ENCODE measurements at places on chromosomes 2 and 18.

DNA sequence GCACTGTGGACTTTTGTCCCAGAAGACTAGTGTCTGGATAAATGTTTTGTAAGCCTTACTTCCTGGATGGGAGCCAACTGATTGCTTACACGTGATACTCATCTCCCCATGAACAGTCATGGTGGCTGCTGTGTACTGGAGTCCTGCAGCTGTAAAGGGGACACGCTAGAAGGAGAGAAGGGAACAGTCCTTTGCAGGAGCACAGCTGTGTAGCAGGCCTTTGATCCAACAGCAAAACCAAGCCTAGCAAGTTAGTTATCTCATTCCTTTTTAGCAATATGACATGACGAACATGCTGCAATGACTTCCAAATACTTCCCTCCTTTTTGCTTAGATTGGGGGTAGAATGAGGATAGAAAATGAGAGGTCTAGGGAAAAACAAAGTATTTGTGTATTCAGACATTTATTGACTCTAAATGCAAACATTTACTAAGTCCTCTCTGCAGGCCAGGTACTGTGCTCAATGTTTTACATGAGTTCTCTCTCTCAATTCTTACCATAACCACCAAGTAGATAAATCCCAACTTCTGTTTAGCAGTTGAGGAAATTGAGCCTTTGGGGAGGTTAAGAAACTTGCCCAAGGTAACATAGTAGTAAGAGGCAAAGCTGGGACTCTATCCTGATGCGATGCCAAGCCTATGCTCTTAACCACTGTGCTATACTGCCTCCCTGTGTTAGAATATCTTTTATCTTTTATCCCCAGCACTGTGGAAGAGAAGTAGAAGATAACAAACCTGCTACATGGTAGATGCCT lies 55.4 kb upstream of the CD28 start:
- ATAC-seq = peak; percentile 94

- no peak for ATAC-seq
Measured at GRCh38 chr2:647003-647560, 30.1 kb downstream of the TMEM18 start.

DNA sequence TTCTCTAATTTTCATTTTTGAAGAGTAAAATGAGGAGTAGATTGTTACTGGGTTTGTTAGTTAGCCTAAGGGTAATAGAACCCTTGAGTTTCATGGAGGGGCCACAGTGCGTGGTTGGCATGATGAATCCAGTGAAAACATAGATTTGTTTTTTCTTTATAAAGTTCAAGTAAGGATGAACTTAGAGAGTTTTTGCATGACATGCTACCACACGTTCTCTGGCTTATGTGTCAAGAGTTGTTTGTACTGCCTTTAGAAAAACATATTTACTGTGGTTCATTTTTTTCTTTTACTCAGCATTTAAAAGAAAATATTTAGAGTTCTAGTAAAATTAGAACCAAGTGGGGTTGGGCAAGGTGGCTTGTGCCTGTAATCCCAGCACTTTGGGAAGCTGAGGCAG lies 21.8 kb downstream of the RBM44 start:
- no peak for ATAC-seq

GRCh38 chr2:237563816-237564215 lies 2.6 kb upstream of the PRLH start:
- ATAC-seq = peak; percentile 24

DNA sequence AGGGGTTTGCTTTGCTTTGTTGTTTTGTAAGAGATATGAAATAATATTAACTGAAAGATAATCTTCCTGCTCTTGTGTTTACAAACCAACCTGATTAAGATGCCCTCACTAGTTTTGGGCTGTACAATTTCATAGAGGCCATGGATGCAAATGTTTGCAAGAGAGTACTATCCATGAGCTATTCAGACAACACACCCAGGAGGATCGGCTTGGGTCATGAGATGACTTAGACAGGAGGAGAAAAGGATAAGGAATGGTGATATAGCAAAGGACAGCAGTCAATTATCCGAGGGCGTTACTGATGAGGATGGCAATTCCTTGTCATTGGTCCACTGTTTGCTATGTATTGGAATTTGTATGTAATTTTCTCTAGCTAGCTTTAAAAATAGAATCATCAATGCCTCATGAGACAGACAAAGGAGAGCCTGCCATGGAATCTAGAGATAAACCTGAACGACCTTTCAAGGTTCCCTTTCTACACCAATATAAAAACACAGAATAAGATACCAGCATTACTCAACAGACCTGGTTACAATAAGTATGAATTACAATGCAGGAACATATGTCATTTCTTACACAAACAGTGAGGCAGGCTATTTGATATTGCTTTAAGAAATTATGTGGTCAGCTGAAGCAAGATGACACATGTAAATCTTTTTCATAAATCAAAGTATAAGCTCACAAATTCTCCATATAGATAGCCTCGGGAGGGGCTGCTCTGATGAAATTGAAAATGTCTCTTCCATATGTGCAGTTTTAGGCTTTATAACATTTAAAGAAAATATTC lies 54.4 kb upstream of the SOS1 start:
- ATAC-seq = no peak

GRCh38 chr2:10267036-10267435 lies 35.7 kb upstream of the HPCAL1 start:
- ATAC-seq = no peak

DNA sequence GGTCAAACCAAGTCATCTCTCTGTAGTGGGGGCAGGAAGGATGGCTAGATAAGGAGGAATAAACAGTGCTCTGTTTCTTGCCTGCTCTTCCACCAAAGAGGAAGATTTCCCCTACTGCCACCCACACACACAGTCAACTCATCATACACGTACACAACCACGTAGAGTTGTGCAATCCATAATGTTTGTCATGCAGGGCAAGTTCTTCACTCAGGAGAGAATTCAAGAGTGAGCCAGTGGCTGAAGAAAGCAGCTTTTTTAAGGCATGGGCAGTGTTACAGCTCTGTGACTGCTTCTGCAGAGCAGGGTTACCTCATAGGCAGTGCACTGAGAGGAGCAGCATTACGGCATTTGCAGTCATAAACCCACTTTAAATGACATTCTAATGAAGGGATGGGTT lies 283.0 kb downstream of the RND3 start:
- ATAC-seq = no peak

GRCh38 chr18:23912356-23912755 lies 102.2 kb upstream of the TTC39C start:
- ATAC-seq = no peak

DNA sequence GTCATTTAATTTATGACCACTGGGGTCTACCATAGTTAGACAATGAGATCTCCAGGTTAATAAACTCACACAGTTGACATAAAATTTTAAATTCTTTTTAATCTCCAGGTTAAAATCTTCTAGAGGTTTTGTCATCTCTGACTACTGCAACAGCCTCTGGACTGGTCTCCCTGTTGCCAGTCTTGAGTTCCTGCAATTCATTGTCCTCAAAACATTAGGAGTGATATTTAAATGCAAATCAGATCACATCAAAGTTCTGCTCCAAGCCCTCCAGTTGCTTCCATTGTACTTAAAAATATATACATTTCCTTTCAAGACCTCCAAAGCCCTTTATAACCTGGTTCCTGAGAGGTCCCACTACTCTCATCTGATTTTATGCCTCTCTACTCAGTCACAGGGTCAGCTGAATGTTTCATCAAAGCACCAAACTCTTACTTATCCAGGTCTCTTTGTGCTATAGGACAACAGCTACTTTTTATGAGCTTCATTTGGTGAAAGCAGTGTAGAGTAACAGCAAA lies 18.6 kb upstream of the LINC00305 start:
- no peak for ATAC-seq

DNA sequence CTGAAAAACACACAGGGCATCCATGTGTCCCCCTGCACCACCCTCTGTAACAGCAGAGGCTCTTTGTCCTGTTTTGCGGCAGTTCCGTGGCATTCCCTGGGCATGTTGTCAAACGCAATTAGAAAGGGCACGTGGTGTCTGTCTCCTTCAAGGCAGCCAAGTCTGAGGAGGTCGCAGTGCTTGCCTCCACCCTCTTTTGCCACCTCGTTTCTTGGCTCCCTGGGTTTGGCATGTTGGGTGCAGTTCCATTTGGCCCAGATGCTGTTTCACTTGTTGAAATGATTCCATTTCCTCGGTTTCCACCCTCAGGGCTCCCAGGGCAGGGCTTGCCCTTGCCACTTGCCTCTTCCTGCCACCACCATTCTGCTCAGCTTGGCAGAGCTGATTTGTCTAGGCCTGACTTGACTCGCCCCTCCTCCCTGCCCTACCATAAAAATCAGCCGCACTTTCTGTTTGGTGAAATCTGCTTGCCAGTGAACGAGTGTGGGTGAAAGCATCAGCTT lies 12.4 kb downstream of the CCL20 start:
- ATAC-seq = no peak

DNA sequence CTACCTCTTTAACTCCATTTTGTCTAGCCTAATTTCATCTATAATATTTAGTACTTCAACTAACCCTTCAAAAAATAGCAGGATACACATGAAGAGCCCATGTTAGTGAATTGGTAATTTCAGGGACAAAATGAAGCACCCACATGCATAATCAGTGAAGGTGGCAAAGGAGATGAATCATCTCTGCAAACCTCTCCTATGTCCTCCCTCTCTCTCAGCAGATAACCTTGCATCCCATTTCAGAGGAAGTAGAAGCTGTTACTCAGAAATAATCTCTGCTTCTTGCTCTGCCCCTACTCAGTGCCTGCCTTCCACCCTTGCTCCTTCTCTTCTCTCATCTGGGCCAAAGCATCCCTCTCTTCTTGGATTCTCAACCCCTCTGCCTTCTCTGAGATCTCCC lies 60.2 kb upstream of the CAVIN2 start:
- ATAC-seq = no peak

GRCh38 chr2:56674084-56674483 lies 490.3 kb downstream of the CCDC85A start:
- ATAC-seq = no peak

GRCh38 chr2:10297959-10298531 lies 4.7 kb upstream of the HPCAL1 start:
- peak; percentile 34 for ATAC-seq

GRCh38 chr2:20596193-20596972 lies 54.5 kb downstream of the HS1BP3 start:
- no peak for ATAC-seq

DNA sequence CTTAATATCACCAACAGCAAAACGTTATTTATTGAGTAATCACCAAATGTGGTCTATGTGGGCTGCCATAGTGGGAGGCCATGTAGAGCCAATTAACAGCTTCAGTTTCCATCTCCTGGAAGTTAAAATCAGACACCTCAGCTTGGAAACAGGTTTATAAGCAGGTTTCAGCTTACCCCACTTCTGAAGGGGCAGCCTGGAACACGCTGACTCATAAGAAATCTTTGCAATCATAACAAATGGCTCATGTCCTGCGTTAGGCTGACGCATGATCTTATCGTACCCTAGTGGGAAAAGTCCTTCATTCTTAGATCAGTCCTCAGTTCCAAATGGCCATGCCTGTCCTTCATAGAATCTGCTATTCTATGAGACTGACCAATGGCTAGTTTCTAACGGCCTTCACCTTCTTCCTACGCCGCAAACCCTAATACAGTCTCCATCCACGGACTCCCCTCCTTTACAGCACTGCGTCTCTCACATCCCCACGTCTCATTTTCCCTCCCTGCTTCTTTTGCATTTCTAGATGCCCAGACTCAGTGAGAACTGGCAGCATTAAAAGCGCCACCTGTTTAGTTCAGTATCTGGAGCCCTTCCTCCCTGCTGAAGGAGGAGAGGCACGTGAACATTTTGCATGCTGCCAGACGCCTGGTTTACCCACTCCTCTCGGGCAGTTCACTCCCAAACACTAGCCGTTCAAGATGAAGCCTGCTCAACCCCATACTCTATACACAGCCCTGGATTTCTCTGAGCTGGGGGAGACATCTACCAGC lies 24.2 kb upstream of the BZW1 start:
- ATAC-seq = peak; percentile 82

DNA sequence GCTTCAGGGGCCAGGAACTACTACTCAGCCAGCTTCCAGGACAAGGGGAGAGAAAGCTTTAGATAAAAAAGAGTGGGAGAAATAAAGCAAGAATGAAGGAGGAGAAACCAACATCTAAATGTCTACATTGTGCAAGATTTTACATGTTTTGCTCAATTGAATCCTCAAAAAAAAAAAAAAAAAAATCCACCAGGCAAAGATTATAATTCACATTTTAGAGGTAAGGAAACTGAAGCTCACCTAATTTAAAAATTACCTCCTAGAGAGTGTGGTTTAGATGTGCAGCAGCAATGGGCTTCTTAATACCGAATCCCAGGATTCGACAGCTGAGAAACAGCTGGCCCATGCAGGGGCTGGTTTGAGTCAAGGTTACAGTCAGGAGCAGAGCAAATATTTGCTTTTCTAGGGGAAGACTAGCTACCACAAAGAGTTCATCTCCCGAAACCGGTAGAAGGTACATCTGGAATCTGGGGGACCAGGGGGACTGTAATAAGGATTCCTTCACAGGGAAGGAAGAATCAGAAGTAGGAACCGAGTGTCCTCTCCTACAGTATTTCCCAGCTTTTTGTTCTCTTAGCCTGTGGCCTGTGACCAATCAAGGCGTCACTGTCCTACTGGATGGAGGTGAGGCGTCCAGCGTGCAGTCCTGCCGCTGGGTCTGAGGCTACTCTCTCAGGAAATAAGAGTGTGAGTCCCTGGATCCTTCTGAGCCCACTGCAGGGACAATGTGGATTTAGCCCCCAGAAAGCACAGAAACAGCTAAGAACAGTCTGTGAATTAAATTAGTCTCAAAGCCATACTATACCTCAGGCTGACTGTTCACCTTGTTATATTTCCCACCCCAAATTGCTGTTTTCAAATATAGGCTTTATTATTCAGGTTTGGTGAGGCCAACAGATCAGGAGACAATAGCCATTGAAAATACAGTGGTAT lies 42.3 kb downstream of the IL1R2 start:
- no peak for ATAC-seq

DNA sequence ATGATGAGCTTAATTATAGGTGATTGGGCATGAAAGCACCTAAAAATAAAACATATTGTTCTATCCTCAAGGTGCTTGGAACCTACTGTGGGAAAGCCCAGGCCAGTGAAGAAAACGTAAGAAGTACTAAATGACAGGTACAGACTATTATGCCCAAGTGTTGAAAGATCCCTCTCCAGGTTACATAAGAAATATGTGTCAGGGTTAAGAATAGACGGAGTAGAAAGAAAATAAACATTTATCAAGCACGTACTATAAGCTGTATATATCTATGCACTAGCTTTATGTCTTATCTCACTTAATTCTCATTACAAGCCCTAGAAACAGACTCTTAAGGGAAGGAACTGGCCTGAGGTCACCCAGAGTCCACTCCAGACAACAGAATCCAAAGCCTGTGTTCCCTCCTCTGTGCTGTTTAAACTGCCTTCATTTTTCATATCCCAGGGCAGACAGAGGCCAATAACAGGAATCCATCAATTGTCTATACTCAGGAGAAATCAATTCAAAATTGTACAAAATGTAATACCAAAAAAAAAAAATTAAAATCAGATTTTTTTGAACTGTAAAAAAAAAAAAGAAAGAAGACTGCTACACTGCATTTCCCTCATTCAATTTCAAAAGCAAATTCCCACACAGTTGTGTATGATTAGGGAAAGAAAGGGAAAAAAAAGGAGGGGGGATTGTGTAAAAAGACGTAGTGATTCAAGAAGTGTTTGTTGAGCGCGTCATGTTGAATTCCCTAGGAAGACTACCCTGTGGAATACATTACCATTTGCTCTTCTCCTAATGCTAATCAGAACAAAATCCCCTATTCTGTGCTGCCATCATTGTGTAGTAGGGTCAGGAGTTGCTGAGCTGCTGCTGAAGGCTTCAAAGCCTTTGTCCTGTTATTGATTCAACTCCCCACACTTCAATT lies 156.3 kb downstream of the IRS1 start:
- ATAC-seq = no peak
